Left kidney (tissue), 8 donors: ENCODE measurements at places on chromosomes 4 and X. TPM values are rescaled to one million over a fixed set of nuclear protein-coding genes. Genes with fewer than 3 reads are reported as not detected.

DNA sequence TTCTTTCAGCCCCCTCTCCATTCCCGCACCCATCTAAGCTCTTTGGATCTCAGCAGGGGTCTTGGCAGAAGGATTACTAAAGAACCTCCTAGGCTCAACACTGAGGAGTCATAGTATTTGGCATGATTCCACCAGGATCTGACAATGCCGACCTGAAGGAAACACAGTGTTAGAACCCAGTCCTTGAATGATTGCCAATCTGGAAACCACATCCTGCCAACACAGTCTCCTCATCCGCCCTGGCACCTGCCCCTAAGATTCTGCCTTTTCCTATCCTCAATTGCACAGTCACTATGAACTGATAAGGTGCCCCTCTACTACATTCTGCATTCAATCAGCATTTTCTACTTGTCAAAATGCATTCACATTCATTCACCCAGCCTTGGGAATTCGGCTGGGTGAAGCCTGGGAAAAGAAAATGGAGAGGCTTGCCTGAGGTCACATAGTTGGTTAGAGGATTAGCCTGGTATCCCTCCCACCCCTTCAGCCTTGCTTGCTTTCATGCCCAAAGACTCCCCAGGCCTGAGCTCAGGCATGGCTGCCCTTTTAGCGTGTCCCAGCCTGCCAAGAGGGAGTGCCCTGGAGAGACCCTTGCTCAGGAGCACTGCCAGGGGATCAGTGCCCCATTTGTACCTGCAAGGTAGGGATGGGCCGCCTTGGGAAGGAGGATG lies 2.2 kb upstream of the CLDN2 start:
- no peak for DNase-seq

GRCh38 chr4:62028745-62029144 lies 828.6 kb downstream of the ADGRL3 start:
- no peak for DNase-seq

DNA sequence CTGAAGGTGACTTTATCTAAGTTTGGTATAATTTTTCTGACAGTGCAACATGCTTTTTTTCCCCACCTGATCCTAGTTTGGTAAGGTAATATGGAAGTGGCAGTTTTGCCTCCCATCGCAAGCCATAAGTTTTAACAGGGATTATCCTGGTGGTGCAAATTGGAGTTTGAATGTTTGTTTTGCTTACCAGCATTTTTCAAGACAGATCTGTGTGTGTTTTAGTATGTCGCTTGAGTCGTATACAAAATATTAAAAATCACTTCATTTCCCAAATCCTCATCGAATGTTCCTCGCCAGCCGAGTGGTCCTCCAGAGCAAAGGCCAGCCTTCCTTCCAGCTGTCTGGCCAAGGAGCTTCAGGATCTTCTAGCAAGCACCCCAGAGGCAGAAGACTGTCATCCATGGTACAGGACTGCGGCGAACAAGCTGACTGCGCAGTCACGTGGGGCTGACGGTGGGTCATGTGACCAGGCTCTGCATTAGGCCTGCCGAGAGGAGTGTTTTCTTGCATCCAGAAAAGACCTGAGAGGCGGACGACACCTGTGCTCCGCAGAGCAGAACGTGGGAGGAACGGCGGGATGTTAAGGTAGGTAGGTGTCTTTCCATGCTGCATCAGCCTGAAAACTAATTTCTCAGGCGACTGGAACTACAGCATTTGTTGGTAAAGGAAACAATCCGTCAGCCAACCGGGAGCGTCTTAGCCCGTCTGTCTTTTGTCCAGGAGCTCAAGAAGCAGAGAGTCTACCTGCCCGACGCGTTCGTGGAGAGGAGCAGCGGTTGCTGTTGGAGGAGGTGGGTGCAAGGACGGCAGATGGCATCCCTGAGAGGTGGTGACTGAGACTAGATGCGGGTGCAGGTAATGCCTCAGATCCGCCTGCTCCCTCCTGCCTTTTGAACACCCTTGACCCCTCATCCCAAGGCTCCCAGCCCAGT lies at the start of gene GPRASP3:
TSS of gene GPRASP3 (plus strand) at position 507 of the 932 bp plus-strand sequence. CDS start 28,253 bp downstream, outside the sequence.
- peak; percentile 63 for DNase-seq

DNA sequence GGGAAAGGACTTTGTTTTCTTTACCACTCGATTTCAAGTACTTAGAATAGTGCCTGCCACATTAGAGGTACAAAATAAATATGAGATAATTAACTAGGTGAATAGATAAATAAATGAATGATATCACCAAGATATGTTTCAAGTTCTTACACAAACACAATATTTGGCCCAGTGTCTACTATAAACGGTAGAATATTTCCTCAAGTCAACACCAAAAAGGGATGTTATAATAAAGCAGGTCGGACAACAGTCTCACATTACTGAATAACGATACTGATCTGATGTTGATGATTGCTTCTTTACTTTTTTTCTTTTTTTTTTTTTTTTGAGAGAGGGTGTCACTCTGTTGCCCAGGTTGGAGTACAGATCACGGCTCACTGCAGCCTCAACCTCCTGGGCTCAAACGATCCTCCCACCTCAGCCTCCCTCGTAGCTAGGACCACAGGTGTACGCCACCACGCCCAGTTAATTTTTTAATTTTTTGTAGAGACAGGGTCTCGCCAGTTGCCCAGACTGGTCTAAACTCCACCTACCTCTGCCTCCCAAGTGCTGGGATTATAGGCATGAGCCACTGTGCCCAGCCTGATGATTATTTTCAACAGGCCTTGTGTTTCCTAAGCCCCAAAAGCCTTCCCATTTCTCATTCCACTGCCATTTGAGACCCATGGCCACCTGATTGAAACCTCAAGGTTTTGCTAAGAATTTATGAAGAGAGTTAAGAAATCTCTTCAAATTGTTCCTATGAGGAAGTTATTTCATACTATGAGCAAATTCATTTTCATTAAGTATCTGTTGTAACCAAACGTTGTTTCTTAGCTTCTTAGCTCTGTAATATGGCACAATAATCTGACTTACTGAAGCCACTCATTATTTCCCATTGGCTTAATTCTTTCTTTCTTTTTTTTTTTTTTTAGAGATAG lies 2.3 kb downstream of the MANBA start:
- DNase-seq: no peak

DNA sequence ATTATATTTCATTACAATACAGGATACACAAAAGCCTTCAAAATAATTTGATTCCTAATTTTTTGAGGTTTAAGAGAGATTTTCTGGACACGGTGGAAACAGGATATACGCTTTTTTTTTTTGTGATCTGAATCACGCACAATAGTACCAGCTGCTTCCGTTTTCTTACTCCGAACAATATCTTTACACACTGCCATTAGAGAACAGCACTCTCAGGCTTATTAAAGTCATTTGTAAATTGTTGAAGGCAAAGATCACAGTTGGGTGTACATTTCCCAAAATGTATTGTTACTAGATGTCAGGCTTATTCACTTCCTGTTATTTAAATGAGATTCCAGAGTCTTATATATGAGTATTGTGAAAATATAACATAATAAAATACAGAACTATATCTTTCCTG lies 71.5 kb downstream of the TMEM47 start:
- no peak for DNase-seq

- DNase-seq: no peak
These were observed 403.2 kb upstream of the RASGEF1B start for GRCh38 chr4:81874661-81875515.

DNA sequence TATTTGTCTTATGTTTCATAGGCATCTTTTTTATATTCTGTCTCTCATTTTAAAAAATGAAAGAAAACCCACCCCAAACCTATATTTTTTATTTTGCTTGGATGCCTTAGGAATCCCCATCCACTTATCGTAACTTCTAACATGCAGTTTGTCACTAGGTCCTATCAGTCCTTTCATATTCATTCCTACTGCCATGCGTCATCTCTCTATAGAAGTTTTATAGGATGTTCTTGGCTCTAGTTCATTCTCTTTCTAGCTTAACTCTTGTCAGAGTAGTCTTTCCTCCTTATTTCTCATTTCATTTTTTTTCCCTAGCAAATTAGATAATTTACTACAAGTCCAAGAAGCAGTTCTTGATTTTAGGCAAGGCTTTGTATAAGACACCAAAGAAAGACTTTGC lies 92.7 kb downstream of the LARP1B start:
- DNase-seq: peak; percentile 4

DNA sequence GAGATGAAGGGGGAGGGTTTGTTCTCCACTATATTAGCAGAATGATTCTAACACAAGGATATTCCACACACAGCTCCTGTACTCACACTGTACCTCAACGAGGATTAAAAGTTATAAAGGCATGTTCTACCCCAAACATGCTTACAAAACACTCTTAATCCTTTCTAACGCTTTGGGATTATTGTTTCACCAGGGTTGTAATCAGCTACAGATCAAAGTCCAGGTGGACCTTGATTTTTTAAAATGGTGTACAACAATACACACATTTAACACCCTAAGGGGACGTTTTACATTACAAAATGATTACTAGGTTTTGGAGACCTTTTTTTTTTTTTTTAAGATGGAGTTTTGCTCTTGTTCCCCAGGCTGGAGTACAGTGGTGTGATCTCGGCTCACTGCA lies 50.3 kb upstream of the MAP3K15 start:
- no peak for DNase-seq

DNA sequence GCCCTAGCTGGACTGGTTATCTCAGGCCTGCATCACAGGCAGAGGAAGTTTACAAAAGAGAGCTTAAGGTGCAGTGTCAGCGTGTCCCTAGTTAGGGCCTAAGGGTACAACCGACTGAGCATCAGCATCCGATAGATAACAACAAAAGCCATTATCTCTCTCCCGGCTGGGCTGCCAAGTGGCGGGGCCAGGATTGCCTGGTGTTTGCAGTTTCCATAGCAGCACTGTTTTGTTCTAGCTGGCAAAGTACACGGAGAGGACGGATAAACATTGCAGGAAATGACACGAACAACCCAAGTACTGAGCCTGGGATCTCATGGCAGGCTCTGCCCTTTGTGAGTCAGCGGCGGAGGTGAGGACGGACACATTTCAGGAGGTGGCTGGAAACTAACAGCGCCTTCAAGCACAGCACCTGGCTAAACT lies 104.7 kb upstream of the NOCT start:
- peak; percentile 42 for DNase-seq

DNA sequence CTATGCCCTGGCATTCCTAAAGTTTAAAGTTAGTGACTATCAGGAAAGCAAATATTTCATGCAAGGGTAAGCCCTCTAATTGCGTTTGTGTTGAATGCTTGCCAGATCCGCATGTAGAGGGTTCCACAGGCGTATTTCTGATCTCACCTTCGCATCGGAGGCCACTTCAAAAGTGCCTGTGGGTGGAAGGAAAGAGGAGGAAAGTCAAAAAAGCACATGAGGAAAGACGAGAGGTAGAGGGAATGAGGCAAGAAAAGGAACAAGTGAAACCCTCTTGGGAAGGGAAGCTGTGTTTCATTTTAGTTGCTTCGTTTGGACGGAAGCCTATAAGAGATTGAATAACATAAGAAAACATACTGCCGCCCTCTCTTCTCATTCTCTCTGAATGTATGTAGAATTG lies 628.8 kb downstream of the SPRY1 start:
- DNase-seq: no peak

DNA sequence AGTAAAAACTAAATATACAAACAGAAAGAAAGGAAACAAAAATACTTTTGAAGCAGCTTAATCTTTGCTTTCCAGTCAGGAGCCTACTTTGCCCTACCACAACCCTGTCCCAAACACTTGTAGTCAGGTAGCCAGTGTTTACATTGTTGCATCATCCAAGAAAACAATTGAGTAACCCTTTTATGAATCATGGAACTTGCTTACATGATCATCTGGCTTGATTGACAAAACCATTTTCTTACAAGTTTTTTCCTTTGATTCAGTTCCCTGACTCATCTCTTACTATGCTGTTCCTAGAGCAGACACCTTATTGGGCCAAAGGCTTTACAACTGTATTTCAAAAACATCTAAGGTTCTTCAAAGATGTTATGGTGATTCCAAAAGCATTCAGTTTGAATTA lies 740.1 kb downstream of the KLHL13 start:
- no peak for DNase-seq

DNA sequence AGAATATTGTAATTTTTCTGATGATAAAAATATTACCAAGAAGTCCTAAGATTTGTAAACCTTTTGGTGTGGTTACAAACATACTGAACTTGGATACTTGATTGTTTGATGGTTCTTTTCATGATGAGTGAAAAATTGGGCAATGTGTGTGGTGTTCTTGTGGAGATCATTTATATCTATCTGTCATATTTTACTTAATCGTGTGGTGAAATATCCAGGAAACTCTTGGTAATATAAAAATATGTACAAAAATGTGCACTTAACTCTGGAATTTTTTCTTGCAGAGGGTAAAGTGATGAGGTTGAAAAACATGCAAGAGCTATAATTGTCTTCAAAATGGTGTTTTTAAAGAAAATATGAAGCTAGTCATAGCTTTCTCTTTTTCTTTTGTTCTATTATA lies 2.8 kb downstream of the DCUN1D4 start:
- DNase-seq: no peak

- DNase-seq: no peak
These were observed 5.5 kb upstream of the ATP2B3 start for GRCh38 chrX:153511784-153512500.

- DNase-seq: no peak
These were observed 46.3 kb downstream of the ARHGEF9 start for GRCh38 chrX:63738696-63739095.

GRCh38 chr4:55758570-55758969 lies 61.0 kb upstream of the EXOC1L start:
- no peak for DNase-seq

DNA sequence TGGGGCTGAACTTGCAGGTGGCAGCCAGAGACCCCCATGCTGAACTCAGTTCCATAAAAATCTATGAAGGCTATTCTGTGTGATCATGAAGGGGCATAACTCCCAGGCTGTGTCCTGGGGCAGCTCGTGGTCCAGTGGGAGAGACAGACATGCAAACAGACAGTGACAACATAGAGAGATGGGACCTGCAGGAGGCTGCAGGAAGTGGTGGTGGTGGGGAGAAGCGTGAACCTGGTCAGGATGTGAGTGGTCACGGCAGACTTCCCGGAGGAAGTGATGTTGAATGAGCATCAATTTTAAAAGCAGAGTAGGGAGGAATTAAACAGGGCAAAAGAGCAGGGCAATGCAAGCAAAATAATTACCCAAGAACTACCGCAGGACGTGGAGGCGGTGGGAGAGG lies 23.2 kb upstream of the SORCS2 start:
- no peak for DNase-seq

DNA sequence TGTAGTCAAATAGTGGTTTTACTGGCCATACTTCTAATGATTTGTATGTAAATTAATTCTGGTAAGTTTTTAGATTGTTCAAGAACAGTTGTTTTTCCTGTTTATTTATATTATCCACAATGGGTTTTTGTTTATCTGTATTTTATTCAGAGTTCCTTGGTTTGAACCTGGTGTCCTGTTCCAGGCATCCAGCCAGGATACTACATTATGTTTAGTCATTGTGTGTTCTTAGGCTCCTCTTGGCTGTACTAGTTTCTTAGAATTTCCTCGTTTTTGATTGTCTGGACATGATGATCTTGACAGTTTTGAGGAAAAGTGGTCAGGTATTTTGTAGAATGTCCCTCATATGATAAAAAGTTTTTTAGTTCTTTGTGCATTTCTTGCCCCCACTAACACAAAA lies 7.8 kb downstream of the TIGD2 start:
- DNase-seq: no peak

The LANCL3 gene
- polyA plus RNA-seq: 0.20 TPM

The PNMA6A gene
- 10.0 TPM for polyA plus RNA-seq

The TGIF2LX gene
- polyA plus RNA-seq: not detected

The PRR32 gene
- polyA plus RNA-seq: not detected

The ZCCHC13 gene
- polyA plus RNA-seq: not detected

The SFRP2 gene
- polyA plus RNA-seq: 14.9 TPM

The DHRSX gene
- 27.5 TPM for polyA plus RNA-seq
